T-helper 17 cell (primary cell): ENCODE measurements at places on chromosomes 16 and 17.

DNA sequence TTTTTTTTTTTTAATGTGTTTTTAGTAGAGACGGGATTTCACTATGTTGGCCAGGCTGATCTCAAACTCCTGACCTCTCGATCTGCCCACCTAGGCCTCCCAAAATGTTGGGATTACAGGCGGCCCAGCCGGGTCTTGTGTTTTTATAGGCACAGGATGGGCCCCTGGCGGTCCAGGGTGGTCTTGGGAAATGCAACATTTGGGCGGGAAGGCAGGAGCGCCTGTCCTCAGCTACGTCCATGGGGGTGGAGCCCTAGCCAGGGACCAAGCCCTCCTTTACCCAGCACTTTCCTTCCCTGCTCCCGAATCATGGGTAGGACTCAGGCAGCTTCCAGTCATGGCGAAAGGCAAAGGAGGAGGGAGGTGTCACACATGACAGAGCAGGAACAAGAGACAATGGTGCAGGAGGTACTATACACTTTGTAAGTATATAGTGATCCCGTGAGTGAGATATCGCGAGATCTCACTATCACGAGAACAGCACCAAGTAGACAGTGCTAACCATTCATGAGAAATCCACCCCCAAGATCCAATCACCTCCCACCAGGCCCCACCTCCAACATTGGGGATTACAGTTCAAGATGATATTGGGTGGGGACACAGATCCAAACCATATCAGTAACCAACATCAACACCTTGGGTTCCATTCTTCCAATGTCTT is 226.7 kb upstream of the WSCD1 start:
- DNase-seq = no peak

GRCh38 chr17:57605675-57606105 is 139.4 kb downstream of the CCDC182 start:
- no peak for DNase-seq

- no peak for DNase-seq
Observed at GRCh38 chr17:1271441-1271840, 1.2 kb downstream of the BHLHA9 start.

DNA sequence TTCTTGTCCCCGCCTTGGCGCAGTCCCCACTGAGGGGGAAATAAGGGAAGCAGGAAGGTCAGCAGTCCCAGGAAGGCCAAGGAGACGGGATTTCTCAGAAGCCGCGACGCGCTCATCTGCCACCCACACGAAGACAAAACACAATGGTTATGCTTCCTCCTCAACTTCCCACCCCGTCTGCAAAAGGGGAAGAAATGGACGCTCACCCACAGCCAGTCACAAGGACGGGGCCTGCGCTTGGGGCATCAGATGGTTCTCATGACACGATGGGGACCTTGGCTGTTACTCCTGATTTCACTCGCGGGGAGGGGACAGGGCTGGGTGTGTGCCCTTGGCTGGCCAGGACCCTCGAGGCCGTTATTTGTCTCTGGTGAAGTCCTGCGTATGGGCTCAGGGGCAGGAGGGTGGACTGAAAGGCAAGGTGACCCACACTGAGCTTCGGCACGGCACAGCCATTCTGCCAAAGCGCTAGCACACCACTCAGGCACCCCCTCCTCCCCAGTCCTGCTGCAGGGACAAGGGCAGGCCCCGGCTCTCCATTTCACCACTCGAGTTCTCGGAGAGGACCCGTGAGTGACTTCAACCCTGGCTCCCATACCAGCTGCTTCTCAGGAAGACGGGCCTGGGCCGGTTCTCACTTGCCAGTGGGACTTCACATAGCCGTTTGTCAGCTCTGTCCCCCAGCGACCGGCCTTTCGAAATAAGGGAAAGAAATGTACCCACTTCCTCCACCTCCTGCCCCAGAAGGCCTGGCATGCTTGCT is 84.5 kb downstream of the ABR start:
- no peak for DNase-seq

DNA sequence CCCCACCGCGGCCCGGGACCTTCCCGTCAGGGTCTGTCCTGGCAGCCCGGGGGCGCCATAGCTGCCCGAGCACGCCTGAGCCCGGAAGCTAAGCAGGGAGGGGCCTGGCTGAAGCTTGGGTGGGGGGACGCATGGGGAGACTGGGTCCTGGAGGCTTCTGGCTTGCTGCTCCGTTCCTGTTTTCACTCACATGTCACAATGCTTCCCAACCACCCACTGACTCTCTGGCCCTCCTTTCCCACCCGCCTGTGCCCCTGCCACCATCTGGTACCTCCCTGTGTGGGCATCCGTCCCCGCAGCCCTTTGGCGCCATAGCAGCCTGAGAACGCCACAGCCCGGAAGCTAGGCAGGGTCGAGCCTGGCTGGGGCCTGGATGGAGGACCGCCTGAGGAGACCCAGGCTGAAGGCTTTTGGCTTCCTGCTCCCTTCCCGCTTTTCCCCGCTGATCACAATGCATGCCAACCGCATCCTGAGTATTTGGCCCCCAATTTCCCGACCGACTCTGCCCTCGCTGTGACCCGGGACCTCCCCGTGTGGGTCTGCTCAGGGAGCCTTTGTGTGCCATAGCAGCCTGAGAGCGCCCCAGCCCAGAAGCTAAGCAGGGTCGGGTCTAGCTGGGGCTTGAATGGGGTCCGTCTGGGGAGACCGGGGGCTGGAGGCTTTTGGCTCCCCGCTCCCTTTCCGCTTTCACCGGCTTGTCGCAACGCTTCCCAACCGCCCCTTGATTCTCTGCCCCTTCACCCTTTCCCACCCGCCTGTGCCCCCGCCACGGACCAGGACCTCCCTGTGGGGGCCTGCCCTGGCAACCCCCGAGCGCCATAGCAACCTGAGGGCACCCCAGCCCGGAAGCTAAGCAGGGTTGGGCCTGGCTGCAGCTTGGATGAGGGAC is 2290.1 kb downstream of the TP53TG3F start:
- DNase-seq = no peak

- no peak for DNase-seq
Observed at GRCh38 chr17:59764292-59764741, 56.9 kb downstream of the VMP1 start.

DNA sequence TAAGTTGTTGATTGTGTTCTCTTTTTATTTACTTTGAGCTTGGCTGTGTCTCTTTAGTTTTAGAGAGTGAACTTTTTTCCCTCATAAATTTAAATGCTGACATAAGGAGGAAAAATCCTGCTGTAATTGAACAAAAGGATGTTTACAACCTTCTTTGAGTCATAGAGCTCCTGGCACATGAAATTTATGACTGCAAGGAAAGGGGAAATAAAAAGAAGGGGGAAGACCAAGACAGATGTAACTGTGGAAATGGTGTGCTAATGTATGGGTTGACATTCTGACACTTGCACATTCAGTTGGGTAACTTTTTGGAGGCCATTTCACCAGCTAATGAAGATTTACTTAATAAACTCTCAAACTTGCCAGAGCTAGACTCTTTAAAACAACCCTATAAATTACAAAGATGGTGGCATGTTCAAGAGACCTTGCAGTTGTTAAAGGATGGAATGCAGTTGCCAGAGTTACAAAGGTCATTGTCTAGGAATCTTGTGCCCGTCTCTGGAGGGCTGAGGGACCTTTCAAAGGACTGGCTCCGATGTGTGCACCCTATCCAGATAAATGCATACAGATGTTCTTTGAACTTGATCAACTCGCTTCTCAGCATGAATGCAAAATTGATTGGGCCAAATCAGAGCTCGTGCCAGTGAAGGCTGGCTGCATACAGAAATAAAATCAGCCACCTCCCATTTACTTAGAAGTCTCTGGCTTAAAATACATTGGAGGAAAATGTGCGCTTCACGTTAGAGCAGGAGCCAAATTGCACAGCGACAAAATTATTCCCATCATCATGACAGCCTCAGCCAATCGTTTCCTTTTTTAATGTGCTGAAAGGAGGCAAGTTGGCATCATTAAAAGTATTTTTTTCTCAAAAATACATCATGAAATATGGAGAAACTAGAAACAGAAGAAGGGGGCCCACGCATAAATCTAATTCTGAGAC is 289.0 kb upstream of the XYLT1 start:
- DNase-seq = no peak

- no peak for DNase-seq
Observed at GRCh38 chr17:77011173-77012011, 129.4 kb upstream of the SEC14L1 start.

DNA sequence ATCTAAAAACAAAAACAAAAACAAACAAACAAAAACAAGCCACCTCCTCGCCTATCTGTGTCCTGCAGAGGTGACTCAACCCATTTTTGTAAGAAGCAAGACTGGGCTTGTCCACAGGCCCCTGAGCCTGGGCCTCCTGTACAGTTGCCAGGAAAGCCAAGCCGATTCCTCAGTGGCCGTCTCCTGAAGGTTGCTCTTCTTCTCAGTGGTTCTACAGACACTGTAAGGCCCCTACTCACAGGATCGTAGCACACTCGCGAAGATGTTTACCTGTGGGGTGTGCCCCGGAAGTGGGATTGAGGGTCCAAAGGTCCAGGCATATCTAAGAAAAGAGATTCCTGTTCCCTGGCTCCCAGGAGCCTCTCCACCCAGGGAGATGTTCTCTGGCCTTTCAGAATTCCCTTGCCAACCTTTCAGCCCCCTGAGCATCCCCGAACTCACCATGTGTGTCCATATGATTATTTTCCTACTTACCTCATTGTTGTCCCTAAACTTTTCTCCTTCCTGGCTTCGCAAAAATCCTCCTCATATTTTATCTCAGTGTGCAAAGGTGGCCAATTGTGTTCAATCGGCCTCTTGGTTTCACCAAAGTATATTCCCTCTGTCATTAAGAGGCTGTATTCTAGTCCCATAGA is 7.5 kb upstream of the CES3 start:
- DNase-seq = no peak

DNA sequence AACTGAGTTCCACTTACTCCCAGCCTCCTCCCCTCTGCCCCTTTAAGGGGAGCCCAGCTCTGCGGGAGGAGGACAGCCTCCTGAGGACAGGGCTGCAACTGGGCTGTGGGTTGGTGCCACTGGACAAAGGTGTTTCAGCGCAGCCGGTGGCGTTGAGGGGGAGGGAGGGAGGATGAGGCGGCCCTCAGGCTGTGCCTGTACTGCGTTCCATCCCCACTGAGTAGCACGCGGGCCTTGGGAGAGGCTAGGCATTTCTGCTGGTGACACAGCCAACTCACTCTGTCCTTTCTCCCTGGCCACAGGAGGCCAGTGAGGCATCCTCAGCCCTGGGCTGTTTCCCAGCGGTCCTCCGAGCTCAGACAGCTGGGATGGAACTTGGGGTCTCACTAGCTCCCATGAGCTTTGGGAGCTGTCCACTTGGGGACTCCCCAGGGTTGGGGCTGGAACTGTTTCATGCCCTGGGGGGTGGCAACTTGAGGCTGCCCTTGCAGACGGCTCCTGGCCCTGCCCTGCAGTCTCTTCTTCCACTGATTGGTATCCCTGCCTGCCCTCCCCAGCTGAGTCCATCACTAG is 70.5 kb downstream of the MPRIP start:
- no peak for DNase-seq

DNA sequence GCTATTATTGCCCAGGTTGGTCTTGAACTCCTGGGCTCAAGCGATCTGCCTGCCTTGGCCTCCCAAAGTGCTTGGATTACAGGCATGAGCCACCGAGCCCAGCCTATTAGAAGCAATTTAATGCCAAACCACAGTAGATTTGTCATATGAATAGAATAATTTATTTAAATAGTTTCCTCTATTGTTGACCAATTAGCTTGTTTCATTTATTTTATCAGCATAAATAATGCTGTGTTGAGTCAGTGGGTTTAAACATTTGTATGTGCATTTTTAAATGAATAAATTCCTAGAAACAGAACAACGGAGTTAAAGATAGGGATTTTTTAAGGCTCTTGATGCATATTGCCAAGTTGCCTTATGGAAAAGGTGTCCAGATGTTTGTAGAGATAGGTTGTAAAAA is 26.7 kb downstream of the FTO start:
- no peak for DNase-seq

- no peak for DNase-seq
Observed at GRCh38 chr17:55005520-55005919, 37.0 kb downstream of the STXBP4 start.

GRCh38 chr17:76417499-76418143 is 33.2 kb downstream of the SPHK1 start:
- no peak for DNase-seq

DNA sequence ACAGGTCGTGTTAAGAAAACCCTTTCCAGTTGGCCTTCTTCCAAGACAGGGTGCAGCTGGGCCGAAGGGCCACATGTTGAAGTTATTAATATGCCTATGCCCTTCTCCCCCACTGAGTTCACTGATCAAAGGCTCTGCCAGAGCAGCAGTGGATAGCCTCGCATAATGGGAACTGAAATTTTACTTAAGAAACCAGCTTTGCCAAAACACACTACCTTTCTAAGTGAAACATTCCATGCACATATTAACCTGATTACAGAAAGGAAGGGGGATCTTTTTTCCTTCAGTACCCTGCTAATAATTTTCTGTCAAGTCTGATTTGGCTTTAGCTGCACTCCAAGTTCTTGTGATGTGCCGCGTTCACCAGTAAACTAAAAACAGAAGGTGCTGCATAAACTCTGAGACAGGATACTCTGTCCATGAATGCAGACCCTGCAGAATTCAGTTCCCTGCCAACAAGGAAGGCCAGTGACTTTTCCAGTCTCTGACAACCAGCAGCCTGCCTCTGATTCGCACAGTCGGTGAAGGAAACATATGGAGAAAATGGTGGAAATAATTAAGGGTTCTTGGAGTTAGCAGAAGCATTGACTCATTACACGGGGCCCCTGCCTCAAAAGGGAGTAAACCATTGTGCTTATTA is 283.8 kb downstream of the ZFHX3 start:
- DNase-seq = no peak

DNA sequence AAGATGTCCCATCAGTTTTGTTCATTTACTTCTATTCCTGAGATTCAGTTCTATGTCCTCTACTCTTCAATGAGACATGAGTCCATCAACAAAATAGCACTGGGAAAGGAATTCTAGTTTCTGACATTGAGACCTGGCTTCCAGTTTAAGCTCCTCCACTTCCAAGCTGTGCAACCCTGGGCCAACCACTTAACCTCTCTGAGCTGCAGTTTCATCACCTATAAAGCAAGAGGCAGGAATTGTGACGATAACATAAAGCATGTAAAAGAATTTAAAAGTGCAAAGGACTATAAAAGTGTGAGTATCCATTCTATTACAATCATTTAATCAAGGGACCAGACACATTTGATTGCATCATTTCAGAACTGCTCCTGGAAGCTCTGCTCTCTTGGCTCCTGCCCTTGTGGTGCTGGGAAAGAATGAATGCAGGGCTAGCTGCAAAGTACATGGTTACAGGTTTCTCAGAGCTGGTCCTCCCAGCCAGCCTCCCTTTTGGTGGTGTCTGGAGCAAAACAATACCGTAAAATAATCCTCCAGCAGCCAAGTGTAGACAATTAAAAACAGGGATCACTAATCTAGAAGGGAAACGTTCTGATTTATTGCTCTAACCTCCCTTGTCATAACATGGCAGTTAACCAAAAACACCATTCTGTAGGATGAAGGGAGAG is 113.9 kb downstream of the VPS53 start:
- no peak for DNase-seq

DNA sequence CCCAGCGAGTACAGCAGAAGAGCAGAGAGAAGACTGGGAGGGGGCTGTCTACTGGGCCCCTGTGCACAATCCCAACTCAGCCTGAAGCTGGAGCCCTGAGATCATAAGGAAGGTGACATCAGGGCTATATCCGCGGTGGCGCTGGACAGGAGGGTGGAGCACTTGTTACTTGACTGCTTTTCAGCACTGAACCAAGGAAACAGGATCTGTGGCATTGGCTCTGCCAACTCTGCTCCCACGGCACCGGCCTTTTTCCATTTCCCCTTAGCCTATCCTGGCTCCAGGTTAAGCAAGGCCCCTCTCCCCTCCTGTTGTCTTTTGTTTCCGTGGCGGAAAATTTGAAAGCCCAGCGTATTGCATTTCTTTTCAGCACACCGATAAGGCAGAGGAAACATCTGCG is 125.0 kb upstream of the IRX3 start:
- DNase-seq = no peak
